ENCODE measurements at places on chromosomes 16 and 17.

DNA sequence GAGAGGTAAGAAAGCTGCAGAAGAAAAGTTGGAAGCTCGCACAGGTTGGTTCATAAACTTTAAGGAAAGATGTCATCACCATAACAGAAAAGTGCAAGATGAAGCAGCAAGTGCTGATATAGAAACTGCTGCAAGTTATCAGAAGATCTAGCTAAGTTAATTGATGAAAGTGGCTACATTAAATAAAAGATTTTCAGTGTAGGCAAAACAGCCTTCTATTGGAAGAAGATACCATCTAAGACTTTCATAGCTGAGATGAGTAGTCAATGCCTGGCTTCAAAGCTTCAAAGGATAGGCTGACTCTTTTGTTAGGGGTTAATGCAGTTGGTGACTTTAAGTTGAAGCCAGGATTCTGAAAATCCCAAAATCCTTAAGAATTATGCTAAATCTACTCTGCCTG lies 24.0 kb downstream of the CYLD start:
- no peak for DNase-seq

DNA sequence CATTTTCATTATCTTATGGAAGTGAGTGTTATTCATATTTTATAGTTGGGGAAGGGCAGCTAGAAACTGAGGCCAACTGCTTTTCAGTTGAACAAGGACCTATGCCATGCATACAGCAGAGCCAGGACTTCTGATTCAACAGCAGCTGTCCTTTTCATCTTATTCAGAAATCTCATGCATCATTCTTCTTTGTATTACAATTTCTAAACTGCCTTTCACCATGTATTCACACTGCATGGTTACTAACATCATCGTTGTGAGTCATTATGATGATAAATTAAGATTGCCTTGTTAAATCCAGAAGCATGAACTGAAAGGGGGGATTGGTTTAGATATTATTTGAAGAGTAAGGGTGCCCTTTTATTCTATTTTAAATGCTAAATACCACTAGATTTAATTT lies 1470.1 kb upstream of the GOT2 start:
- no peak for DNase-seq

DNA sequence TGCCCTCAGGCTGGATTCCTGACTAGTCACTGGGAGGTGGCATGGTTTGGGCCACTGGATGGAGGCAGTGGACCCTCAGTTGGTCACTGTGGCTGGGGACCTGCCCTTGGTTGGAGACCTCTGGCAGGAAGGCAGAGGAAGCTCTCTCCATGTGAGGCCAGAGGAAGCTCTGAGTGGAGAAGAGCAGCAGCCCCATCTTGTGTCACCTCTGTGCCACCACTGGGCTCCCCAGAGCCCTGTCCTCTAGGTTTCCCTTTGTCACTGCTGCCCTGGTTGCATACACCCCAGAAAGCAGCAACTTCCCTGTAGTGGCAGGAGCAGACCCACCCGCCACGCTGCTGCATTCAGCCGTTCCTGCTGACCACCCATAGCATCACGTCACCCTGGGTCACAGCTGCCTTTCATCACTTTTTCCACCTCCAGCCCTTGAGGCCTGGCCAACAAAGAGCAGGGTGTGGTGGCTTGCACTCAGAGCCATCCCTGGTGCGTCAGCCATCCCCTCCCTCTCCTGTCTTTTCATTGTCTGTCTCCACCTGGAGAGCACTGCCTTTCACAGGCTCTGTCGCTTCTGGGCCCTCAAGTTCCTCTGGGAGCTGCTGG lies 11.9 kb downstream of the CTRL start:
- DNase-seq = no peak

DNA sequence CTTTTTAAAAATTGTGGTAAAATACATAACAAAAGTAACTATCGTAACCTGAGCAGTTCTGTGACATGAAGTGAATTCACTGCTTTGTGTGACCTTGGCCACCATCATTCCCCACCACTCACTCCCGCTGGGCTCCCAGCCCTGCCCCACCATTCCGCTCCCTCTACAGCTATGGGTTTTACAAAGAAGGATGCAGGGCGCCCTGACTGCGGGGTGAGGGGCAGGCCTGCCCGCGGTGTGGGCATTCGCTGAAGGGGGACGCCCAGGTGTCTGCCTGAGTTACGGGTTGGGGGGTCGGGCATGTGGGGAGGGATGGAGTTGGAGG lies at the start of gene CEMP1:
TSS of gene CEMP1 (minus strand) at position 38 of the 325 bp plus-strand sequence. CDS start 335 bp downstream, outside the sequence.
- peak; percentile 29 for DNase-seq

- no peak for DNase-seq
These were observed 80.4 kb upstream of the IRX3 start for GRCh38 chr16:54366943-54367342.

DNA sequence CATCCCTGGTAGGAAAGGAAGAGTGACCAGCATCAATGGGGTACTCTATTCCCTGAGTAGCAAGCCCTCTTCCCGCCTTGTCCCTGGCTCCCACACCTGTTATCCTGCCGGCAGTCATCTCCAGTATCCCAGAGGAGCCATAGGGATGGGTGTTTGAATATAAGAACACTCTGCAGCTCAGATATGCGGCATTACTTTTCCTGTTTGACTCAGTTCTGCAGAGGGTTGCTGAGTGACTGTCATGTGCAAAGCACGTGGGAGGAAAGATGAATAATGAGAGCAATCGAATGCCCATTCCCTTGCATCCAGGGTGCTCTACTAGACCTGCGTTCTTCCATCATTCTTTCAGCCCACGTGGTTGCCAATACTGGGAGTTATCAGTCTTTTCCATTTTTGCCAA lies 115.1 kb downstream of the PRKCB start:
- DNase-seq = no peak

- no peak for DNase-seq
These were observed 52.9 kb downstream of the SNTB2 start for GRCh38 chr16:69239851-69240250.

- no peak for DNase-seq
These were observed at the start of gene CCL3 for GRCh38 chr17:36089888-36090836. CCL3 (minus strand) TSS chr17:36090143; CDS start chr17:36090058, 85 bp downstream.

- DNase-seq = no peak
These were observed 221.0 kb upstream of the WSB1 start for GRCh38 chr17:27072885-27073284.
